ENCODE measurements at places on chromosomes 12 and 14.

DNA sequence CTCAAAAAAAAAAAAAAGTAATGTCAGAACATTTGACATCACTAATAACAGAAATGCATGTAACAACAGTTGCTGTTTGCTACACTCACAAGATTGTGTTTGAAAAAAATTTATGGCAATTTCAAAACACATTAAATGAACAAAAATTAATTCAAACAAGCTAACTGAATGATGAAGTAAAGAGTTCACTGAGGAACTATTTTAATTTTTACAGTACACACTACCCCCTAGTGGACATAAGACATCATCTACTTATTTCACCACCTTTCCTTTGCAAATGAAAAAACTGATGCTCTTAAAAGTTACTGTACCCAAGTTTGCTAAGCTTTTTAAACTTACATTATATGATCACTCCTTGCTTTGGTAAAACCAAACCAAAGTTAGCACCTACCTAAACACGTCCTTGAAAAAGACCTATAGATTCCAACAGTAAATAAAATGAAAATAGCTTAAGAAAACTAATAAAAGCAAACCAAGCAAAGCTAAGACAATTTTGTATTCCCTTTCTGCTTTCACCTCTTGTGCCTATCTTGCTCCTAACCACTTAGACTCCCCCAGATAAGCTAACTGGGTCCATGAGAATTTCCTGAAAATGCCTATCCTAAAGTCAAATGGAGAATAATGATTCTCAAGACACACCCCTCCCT lies 22.2 kb downstream of the UBE2N start:
- DNase-seq, result no peak

- no peak for DNase-seq
Observed at GRCh38 chr14:45787167-45787566, 534.2 kb upstream of the MIS18BP1 start.

- no peak for DNase-seq
Observed at GRCh38 chr14:75213172-75213571, 36.8 kb upstream of the TMED10 start.

DNA sequence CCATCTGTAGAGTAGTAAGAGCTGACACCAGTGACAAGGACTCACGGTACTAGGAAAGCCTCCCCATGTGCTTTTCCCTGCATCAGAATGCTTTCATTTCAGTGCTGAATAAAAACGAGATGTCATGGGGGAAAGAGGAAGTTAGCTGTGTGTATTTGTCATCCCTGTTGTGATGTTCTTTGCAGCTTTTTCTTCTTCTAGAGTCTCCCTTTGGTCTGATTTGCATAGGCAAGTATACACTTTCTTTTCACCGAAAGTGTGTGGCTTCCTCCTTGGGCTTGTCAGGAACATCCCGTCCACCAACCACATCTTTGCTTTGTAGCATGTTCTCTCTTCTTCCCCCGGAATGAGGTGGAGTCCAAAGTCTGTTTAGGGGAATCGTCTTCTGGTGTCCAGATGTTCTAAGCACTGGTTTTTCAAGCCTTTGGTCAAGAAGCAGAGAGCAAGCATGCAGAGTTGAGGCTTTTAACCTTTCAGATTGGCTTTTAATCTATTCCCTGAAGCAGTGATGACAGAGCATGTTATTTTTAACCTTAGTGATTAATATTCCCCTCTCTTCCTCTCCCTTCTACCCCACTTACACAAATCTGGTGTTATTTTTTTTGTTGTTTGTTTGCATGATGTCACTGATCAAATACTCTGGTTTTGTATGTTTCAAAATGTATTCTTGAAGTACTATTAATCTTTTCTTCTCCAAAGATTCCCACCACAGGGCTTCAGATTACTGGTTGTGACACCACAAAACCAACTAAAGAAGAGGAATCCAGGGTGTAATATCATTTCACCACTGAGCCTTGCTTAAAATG lies 163.4 kb downstream of the SAMD4A start:
- no peak for DNase-seq

DNA sequence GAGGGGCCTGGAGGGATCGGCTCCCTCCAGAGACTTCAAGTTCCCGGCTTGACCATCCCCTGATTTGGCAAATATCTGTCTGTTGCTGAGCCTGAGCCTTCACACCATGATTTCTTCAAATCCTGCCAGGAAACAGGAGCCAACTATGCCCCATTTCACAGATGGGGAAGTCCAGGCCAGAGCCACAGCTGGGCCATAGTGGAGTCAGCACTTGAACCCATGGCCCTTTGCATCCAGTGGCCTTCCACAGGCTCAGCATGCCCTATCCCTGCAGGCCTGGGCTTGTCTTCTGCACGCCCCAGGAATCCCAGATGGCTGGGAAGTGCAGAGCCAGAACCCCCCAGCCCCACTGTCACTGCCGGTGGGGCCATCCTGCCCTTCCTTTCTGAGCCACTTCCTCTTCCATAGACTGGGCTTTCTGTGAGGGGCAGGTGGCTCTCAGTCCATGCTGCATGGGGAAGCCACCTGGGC lies 44.9 kb downstream of the CYP46A1 start:
- no peak for DNase-seq

GRCh38 chr14:65062096-65063075 lies 39.9 kb downstream of the MAX start:
- peak; percentile 30 for DNase-seq

GRCh38 chr14:104142136-104142945 lies 4.0 kb downstream of the KIF26A start:
- no peak for DNase-seq

DNA sequence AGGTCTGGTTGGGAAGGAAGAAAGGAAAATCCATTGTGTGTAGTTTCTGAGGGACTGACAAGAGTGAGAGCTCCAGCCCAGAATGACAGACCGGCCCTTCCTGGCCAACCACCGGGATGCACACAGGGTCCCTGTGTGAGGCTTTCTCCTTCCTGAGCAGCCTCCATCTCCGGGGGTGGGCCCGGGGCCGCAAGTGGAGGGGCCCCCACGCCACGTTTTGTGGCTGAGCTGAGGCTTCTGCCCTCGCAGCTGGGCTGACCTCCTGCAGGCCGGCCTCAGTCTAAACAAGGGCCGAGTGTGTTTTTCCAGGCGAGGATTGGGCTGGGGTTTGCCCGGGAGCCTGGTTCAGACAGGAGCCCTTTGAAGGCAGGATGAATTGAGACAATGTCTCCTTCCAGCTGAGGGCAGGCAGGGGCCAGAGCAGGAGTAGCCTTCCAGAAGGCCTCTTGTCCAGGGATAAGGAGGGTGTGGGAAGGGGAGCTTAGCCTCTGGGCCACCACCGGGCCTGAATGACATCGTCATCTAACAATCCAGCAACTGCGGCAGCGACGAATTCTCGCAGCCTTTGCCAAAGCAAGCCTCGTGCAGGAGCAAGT lies 96.5 kb upstream of the NCOR2 start:
- no peak for DNase-seq

DNA sequence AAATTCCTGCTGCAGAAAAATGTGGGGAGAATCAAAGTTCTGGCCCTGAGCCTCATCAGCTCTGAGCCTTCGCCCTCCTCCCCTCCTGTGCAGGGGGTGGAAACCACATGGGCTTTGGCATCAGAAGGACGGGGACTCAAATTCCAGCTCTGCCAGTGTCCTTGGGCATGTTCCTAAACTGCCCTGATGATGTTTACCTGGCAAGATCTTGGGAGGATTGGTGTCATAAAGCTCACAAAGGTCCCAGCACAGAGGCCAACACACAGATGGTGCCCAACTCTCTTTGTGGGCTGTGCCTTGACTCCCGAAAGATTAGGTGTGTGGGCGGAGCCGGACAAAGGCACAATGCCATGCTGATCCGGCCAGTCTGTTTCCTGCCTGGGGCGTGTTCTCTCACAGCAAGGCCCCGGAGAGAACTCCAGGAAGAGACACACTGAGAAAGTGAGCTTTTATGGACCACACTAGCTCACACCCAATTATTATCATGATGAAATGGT lies 20.5 kb upstream of the CLMN start:
- no peak for DNase-seq

- no peak for DNase-seq
Observed at GRCh38 chr14:81536241-81536771, 2.7 kb upstream of the SEL1L start.

- no peak for DNase-seq
Observed at GRCh38 chr14:33120966-33121365, 182.3 kb downstream of the NPAS3 start.

DNA sequence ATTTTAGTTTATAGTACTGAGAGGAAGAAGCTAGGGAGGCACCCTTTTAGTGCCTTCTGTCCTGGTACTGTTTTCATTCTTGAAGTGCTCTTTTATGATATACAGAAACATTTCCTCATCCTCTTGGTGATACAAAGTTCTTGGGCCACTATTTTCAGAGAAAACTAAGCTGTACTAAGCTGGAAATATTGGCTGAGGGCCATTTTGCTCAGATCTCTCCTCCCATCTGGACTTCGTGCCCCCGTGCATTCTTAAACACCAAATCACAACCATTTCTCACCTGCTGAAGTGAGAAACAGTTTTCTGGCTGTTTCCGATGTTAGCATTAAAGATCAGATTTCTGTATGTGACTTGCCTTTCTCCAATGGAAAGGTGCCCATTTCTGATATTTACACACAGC lies 158.9 kb downstream of the FBXL14 start:
- no peak for DNase-seq

DNA sequence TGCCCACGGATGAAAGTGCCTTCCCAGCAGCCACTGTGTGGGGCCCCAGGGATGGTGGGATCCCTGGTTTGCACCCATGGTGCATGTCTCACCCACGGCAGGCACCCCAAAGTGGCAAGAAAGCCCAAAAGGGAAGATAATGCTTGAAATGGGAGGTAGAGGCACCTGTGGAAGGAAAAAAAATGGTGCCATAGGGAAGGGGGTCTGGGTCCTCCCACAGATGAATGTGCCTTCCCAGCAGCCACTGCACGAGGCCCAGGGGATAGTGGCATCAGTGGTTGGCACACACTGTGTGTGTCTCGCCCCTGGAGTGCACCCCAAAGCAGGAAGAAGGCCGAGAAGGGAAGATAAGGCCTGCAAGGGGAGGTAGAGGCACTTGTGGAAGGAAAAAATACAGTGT lies 264.2 kb downstream of the ALG10 start:
- DNase-seq, result no peak

DNA sequence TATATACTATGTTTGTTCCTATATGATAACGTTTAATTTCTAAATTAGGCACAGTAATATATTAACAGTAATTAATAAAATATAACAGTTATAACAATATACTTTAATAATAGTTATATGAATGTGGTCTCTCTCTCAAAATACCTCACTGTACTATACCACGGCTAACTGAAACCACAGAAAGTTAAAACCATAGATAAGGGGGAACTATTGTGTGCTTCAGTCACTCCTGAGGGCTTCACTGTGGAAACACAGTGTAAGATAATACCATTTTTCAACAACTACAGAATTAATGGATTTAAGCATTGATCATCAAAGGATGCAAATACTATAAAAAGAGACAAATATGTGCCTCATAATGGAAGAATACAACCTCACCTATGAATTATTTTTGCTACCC lies 266.4 kb upstream of the RGS6 start:
- no peak for DNase-seq

- no peak for DNase-seq
Observed at GRCh38 chr14:105877645-105878044, 351.3 kb downstream of the TMEM121 start.

- DNase-seq, result no peak
Observed at GRCh38 chr14:68444449-68445168, 348.3 kb downstream of the ZFP36L1 start.
